ENCODE measurements at places on chromosomes 7 and 10. TPM values are rescaled to one million over a fixed set of nuclear protein-coding genes. Genes with fewer than 3 reads are reported as not detected.
A peak's percentile ranks its signal among the peaks of the same experiment; 100 is the strongest.

Gene RHOBTB1
- 18.9 TPM for total RNA-seq

Gene ZPBP
- not detected for total RNA-seq

Gene CLCN1
- total RNA-seq = not detected

Gene GPR15LG
- not detected for total RNA-seq

Gene PRTFDC1
- total RNA-seq = 17.9 TPM

Gene MYL10
- total RNA-seq = not detected

Gene GFRA1
- 8.6 TPM for total RNA-seq

Gene KAT6B
- total RNA-seq = 27.8 TPM

Gene CNNM2
- total RNA-seq = 6.4 TPM

Gene ADAP1
- 2.2 TPM for total RNA-seq

Gene BAG3
- 5.4 TPM for total RNA-seq

- no peak for DNase-seq
- H3K27ac ChIP-seq = no peak overlapping the region
- H3K36me3 ChIP-seq = no peaks in the 10 kb centered on the region
These were observed 1.8 kb upstream of the RPA3 start for GRCh38 chr7:7720193-7720592.

DNA sequence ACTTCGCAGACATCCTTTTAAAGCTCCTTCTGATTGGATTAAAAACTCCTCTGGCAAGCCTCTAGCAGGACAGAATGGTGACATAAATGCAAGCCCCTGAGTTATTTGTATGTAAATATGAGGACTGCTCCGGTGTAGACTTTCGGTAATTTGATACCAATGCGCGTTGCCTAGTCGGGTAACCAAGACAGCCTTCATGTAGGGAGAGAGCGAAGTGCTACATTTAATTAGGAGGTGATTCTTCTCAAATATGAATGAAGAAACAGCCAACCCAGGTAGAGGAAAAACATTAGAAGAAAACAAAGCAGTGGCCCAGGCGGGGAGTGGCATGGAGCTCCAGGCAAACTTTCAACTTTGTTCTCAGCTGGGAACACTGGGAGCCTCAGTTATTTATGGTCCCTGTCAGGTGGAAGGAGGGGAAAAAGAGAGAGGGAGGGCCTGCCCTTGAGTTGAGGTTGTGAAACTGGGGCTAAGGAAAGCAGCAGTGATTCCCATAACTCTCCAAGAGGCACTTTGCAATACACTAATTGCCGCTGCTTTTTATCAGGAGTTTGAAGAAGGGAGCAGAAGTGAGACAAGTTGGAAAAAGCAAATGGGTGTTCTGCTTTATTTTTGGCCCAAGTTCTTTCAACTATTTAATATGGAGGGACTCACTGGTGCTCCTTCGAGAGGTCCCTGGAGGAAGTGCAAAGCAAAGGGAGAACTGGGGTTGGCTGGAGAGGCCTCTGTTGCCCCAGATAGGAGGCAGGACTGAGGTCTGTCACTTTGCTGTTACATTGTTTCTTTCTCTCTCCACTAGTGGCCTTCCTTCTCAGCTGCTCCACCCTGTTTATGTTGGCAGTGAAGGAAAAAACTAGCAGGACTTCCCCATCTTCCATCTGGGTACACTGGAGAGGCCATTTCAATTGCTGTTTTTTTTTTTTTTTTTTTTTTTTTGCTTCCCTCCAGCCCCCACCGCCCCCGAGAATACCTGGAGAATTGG, 234.6 kb upstream of the CCDC6 start:
- peak; percentile 13 for DNase-seq
- H3K27me3 ChIP-seq = no peaks in the 10 kb centered on the region
- H3K36me3 ChIP-seq = no peaks in the 10 kb centered on the region
- H3K27ac ChIP-seq = no peak overlapping the region

DNA sequence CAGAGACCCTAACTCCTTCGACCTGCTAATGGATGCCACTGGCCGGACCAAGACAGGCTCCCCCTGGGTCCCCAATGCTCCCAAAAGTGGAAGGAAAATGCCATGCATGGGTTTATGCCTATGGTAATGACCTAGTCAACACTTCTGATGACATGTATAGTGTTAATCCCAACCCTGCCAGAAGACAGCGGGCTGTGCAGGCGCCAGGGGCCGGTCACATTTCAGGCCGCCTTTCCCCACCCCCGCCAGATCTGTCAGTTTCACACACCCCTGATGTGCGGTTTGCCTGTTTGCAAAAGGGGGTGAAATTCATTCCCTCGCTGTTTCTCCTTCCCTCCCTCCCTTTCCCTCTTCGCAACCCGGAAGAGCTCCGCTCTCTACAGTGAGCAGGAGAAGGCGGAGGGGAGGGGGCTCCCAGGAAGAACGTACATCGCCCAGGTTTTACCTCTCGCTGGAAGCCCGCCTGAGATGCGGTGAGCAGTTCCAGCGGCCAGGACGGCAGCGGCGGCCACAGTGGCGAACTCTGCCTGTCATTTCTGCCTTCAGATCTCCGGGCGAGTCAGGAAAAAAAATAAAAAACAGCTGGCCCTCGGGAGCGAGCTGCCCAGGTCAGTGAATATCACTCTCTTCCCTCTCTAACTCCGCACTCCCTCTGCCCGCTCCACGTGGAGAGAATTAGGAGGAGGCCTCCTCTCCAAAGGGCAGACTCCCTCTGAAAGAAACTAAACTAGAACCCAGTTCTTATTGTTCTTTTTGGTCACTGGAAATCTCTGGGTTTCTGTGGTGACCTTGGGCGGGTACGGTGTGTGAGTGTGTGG, 9.4 kb upstream of the GATA3 start:
- H3K4me3 ChIP-seq = peak overlapping the region; percentile 21
- H3K4me1 ChIP-seq = 0 out of 2 replicates have a peak, but pooled peaks cover 1% of the 10 kb centered on the region
- H3K27ac ChIP-seq = no peak overlapping the region
- peaks cover 98% of the 10 kb centered on the region for H3K27me3 ChIP-seq

DNA sequence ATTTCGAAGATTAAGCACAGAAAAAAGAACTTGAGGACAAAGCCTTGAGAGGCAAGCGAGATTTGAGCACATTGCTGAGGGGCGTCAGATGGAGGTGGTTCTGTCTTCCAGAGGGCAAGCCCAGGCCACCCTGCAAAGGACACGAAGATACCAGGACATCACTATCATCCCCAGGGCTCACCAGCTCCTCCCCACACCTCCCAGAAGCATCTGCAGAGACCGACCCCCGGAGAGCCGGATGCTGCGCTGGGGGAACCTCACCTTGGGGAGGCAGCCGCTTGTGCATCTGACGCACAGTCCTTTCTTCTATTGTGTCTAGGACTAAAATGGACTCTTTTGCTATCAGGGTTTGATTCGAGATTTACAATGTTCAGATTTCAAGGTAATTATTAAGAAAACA, 259.7 kb downstream of the DNAJB6 start:
- H3K4me1 ChIP-seq = no peaks in the 10 kb centered on the region
- H3K36me3 ChIP-seq = no peaks in the 10 kb centered on the region

DNA sequence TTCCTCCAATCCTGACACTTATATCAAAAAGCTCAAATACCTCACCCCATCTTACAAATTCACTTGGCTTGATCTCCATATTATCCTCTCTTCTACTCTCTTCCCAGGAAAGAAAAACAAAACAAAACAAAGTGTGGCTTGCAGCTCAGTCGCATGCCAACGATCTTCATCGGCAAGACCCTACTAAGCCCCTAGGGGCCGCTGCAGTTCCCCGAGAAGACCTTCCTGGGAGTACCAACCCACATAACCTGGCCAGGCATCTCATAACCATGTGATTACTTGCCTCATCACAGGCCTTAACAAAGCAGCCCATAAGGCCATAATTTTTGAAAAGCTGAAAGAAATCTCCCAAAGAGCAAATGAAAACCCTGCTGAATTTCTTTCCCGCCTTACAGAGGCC, 103.7 kb downstream of the ZNF92 start:
- no peaks in the 10 kb centered on the region for H3K4me1 ChIP-seq
- H3K36me3 ChIP-seq = no peaks in the 10 kb centered on the region
- H3K27ac ChIP-seq = no peak overlapping the region
- no peak overlapping the region for H3K4me3 ChIP-seq

DNA sequence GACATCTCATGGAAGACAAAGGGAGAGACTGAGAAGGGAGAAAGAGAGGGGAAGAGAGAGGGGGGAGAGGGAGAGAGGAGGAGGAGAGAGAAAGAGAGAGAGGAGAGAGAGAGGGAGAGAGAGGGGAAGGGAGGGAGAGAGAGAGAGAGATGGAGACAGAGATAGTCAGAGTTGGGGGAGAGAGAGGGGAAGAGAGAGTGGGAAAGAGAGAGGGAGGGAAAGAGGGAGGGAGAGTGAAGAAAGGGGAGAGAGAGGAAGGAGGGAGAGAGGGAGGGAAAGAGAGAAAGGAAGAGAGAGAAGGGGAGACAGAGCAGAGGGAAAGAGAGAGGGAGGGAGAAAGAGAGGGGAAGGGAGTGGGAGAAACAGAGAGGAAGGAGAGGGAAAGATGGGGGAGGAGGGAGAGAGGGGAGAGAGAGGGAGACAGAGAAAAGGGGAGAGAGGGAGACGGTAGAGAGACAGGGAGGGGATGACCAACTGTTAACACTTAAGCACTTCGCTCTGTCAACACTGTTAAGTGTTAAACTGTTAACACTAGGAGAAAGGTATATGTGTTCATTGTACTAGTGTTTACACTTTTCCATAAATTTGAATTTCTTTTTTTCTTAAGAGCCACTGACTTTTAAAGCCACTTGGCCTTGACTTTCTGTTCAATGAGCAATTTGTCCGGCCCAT, 21.8 kb upstream of the SDK1 start:
- no peaks in the 10 kb centered on the region for H3K27me3 ChIP-seq
- H3K4me1 ChIP-seq = no peaks in the 10 kb centered on the region
- H3K36me3 ChIP-seq = no peaks in the 10 kb centered on the region

DNA sequence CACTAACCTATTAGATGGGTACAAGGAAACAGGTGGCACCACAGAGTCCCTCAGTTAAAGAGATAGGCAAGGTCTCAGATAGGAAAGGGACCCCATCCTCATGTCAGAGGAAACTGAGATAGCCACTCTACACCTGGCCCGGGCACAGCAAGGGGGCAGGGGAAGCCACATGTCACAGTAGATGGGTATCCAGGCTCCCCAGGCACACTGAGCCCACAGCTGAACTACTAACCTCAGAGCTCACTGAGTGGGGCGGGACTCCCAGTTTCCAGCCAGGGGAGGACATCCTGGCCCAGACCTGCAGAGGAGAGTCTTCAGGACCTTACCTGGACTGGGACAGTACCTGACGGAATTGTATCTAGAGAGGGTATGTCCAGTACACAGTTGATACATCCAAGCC, 3.7 kb upstream of the CDHR1 start:
- peaks cover 2% of the 10 kb centered on the region for H3K4me1 ChIP-seq
- no peaks in the 10 kb centered on the region for H3K36me3 ChIP-seq
- no peak overlapping the region for H3K27ac ChIP-seq

DNA sequence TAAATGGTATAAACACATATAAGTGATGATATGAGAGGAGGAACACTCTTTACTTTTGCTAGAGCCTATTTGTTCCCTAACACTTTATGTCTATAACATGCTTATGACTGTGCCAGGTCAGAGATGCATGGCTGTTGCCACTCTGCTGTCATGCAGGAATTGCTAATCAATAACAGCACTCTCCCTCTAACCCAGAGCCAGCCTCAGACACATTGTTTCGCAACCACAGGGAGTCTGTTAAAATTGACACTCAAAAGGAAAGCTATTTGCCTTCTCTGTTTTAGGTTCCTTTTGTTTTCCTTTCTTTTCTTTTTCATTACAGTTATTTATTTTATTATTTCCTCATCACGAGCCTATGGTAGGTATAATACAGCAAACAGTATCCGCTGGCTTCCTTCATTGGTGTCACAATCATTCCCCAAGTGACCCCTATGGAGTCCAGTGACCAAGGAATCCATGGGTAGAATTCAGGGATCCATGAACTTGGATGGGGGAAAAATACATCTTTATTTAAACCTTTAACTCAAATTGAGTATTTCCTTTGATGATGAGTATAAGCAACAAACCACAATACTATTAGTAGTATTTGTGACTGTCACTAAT, 6.8 kb downstream of the PON2 start:
- H3K4me1 ChIP-seq = no peaks in the 10 kb centered on the region
- no peak for DNase-seq
- peaks cover 3% of the 10 kb centered on the region for H3K36me3 ChIP-seq

DNA sequence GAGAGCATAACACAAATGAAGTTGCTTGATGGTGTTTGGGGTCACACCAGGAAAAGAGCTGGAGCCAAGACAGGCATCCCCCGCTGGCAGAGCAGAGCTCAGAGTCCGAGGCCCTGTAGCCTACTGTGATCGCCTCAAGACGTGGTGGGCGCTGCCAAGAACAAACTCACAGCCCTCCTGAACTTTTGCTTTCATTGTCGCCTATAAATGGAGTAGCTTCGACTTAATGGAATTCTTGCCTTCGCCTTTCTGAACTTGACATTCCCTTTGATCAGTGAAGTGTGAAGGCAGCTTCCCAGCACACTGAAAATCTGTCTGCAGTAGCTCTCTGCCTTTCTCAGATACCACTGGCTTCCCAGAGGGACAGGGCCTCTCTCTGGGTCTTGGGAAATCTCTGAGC, 21.3 kb downstream of the CPXM2 start:
- DNase-seq = no peak
- H3K27ac ChIP-seq = no peak overlapping the region
- H3K36me3 ChIP-seq = no peaks in the 10 kb centered on the region
- H3K4me3 ChIP-seq = no peak overlapping the region

DNA sequence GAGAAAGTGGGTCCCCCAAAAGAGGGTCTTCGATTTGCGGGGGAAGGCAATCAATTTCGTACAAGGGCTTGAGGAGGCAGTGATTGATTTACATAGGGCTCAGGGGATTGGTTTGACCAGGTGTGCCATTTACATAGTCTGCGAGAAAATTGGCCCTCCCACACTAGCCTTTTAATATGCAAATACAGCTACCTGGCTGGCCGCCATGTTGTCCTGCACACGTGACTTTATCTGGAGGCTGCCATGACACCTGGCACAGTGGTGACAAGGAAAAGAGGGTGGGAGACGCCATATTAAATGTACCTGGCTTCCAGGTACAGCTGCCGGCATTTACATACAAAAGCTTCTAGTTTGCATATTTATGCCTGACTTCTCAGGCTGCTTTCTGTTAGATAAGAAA, 1577.2 kb upstream of the LRRTM3 start:
- no peak overlapping the region for H3K4me3 ChIP-seq
- H3K4me1 ChIP-seq = no peaks in the 10 kb centered on the region
- no peaks in the 10 kb centered on the region for H3K27me3 ChIP-seq
- DNase-seq = no peak
- no peaks in the 10 kb centered on the region for H3K36me3 ChIP-seq

GRCh38 chr10:128971374-128972035, 495.5 kb upstream of the MGMT start:
- DNase-seq = no peak
- H3K27me3 ChIP-seq = no peaks in the 10 kb centered on the region

DNA sequence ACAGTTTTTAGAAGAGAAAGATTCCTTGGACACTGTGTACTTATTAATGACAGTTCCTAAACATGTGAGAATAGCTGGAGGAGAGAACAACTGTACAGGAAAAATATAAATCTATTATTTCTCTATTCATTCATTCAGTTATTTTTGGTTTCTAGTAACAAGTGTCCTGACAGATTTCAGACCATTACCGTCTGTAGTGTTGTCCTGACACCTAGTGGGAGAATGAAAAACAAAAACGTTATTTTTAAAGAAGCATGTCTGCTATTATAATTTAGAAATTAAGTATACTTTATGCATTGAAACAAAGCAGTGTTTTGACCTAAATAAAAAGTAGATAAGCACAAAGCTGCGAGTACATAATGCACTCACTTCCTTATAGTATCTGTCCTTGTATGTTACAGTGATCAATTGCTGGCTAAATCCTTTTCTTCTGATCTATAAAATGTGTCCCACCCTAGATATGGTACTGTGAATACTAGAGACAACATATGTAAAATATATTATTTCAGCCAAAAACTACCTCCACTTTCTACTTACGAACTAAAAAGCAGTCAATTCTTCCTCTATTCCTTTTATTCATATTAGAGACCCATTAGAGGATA, 575.6 kb downstream of the ARL4A start:
- no peaks in the 10 kb centered on the region for H3K36me3 ChIP-seq
- no peaks in the 10 kb centered on the region for H3K4me1 ChIP-seq
- H3K27me3 ChIP-seq = no peaks in the 10 kb centered on the region
